Stimulated activated CD4-positive, alpha-beta T cell treated with anti-CD3 and anti-CD28 coated beads, Interleukin-4, amount 100 ng/mL, for 48 hours (primary cell): ENCODE measurements at places on chromosomes 7 and 10.

- DNase-seq = no peak
These were observed 5.6 kb upstream of the SLF2 start for GRCh38 chr10:100907175-100907574.

- no peak for DNase-seq
These were observed 7.9 kb upstream of the TCAF1 start for GRCh38 chr7:143909863-143910262.

- no peak for DNase-seq
These were observed 23.9 kb downstream of the TNS3 start for GRCh38 chr7:47557694-47558670.

- no peak for DNase-seq
These were observed 51.2 kb upstream of the LAMB4 start for GRCh38 chr7:108181073-108181985.

GRCh38 chr10:60358282-60358681 is 31.4 kb downstream of the ANK3 start:
- DNase-seq = no peak

DNA sequence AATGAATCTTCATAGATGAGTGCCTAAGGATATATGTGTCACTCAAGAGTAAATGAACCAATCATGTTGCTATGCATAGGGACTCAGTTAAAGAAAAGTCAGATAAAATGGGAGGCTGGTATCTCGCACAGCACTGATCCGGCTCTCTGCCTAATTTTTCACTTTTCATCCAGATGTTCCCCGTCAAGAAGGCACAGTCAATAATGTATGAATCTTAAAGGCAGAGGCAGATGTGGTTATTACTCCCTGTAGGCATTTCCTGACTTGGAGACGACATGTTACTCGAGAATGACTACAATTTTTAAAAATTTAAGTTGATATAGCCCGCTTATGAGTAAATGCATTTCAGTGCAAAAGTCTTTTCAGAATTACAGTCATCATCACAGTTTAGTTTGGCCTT is 113.6 kb downstream of the TBXAS1 start:
- no peak for DNase-seq

DNA sequence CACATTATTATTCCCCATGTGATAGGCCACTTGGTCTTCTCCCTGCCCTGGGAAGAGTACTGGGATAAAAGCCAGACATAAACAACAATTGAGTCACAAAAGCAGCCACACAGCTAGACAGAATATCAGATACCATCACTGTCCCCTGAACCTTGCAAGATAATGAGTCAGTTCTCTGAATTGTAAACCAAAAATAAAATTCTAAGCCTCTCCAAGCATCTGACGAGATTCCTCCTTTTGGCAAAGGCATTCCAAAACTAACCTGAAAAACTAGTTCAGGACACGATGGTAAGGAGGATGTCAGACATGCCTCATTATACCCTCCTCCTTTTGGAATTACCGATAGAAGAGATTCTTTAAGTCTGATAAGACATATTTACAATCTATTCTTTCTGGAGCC is 450.7 kb downstream of the HTR7 start:
- DNase-seq = no peak

DNA sequence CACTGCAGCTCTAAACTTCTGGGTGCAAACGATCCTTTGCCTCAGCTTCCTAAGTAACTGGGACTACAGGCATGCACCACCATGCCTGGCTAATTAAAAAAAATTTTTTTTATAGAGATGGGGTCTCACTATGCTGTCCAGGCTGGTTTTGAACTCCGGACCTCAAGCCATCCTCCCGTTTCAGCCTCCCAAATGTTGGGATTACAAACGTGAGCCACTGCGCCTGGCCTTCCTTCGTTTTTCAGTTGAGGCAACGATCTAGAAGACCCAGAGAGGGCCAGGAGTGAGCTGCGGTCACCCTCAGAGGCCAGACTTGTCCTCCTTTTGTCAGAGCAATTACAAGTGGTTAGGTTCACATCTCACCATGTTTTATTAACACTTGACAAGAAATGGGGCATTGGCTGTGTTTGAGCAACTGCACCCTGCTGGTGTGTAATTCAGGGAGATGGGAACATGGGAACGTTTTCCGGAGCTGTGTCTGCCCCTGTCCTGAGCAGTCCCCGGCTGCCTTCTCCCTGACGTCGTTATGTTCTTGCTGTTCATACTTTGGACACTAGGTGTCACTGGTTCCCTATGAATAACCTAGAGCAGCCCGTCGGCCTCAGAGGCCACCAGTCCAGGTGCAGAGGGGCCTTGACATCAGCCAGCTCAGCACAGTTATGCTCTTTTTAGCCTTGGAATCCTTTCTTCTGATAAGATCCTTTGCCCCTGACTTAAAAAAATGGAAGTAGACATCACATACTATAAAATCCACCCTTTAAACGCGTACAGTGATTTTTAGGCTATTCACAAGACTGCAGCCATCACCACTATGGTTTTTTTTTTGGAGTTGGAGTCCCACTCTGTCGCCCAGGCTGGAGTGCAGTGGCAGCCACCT is 375.0 kb downstream of the TYW1 start:
- DNase-seq = peak; percentile 30

- no peak for DNase-seq
These were observed 357.1 kb downstream of the PCLO start for GRCh38 chr7:82805527-82805960.

DNA sequence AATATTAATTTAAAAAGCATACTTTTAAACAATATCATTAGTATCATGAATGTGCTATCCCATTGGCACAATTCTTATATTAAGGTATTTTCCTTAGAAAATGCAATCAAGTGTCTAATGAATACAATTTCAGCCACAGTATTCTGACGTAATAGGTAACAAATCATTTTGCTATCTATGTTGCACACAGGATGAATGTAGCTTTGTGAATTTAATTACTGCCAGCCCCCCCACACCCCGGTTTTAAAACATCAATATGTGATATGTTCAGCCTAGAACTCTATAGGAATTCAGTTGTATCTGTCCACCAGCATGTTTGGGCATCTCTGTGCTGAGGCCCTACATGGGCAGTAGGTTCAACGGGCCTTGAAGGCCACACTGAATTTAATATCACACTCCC is 274.6 kb downstream of the PLXDC2 start:
- DNase-seq = no peak

DNA sequence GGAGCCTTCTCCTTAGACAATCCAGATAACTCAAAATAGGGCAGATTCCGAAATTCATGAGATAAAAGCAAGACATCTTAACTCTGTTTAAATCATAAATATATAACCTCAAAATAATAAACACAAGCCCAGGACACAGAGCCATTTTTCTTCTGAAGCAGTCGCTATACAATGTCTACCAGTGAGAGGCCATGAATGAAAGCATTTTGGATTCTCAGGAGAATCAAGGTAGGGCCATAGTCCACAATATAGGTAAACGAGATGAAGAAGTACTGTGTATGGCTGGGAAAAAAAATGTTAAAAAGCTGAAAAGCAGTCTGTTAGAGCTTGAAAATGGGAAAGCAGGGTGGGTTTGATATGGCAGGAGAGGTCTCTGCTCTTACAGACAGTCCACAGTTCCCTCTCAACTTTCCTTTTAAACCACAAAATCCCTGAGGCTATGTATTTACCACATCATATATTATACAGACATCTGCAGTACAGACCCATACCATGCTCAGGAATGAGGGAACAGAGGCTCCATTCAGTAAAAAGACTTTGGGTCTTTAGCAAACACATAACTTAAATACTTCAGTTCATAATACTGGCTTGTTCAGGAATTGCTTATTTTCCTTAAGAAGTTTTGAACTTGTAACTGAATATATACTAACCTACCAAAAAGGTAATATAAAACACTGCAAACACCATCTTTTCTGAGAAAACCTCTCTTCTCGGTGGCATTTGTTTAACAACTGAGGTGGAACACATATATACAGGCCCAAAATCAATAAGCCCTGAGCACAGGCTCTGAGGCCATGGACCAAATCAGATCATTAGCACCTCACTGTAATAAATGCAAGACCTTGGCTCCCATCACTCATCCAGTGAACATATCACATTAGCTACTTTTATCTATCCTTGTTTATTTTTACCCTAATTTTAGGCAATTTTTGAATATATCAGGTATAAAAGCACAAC is 109.3 kb downstream of the SORBS1 start:
- no peak for DNase-seq

GRCh38 chr7:7569615-7570014 is 2.9 kb downstream of the MIOS start:
- no peak for DNase-seq

GRCh38 chr10:30529373-30529998 is 95.5 kb downstream of the MAP3K8 start:
- peak; percentile 61 for DNase-seq

DNA sequence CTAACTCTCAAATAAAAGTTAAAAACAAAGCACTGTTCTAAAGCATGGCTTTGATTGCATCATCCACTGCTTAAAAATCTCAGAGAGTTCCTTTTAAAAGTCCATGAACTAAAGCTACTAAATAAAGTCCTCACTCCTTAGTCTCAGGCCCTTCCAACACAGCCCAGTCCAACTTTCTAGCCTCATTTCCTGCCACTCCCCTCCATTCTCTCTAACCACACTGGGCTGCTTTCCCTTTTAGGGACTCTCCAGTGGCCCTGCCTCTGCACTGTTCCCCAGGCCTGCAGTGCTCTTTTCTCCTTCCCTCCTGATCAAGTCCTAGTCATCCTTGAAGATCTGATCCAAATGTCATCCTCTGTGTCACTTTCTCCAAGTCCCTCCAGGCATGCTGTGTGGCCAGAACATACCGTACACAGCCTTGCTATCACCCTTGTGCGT is 56.9 kb upstream of the PPP1R3C start:
- DNase-seq = no peak

GRCh38 chr10:24872049-24872789 is 80.2 kb downstream of the PRTFDC1 start:
- DNase-seq = no peak

GRCh38 chr7:159098811-159099655 is 45.6 kb downstream of the VIPR2 start:
- DNase-seq = no peak

DNA sequence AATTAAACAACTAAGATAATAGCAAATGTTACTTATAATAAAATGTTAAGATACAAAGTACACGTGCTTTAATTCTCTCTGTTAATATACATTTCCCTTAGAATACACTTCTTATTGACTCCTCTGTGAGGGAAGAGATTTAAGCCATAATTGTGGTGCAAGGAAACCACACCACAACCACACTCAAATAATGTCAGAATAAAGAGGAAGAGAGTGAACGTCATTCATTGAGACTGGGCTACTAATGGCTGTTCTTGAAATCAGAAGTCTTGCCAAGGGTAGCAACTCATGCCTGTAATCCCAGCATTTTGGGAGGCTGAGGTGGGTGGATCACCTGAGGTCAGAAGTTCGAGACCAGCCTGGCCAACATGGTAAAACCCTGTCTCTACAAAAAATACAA is 10.0 kb downstream of the FAM171A1 start:
- no peak for DNase-seq

DNA sequence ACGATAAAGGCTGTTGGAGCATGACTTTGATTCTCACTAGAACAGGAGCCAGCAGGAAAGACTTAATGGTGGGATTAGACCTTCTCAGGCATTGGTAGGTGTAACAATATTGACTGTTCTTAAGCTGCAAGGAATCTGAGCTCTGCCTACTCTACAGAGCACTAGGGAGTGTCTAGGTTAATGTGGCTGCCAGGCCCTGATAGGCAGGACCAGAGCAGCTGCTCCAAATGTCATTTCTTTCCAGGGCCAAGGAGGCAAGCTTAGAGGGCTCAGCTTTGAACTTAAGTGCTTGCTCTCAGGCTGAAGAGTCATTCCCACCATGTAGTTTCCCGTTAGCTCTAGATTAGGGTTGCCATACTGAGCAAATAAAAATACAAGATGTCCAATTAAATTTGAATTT is 96.8 kb downstream of the RAB18 start:
- no peak for DNase-seq

DNA sequence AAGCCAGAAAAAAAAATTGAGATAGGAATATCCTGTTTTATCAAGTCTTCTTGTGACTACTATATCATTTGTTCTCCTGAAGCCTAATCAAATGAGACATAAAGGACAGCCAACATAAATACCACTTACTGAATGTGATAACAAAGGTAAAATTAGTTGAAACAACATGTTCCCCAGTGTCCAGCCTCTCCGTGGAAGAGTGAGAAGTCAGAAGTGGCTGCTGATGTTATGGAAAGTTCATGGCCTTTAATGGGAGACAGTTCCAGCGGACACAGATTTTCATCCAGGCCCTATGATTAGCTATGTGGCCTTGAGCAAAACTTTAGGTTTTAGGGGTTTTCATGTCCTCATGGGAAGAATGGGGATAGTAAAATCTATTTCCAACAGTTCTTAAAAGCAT is 724.3 kb downstream of the SUGCT start:
- DNase-seq = no peak

- no peak for DNase-seq
These were observed 424.3 kb upstream of the NRG3 start for GRCh38 chr10:81450651-81451050.

GRCh38 chr10:129079705-129080104 is 387.3 kb upstream of the MGMT start:
- DNase-seq = no peak

DNA sequence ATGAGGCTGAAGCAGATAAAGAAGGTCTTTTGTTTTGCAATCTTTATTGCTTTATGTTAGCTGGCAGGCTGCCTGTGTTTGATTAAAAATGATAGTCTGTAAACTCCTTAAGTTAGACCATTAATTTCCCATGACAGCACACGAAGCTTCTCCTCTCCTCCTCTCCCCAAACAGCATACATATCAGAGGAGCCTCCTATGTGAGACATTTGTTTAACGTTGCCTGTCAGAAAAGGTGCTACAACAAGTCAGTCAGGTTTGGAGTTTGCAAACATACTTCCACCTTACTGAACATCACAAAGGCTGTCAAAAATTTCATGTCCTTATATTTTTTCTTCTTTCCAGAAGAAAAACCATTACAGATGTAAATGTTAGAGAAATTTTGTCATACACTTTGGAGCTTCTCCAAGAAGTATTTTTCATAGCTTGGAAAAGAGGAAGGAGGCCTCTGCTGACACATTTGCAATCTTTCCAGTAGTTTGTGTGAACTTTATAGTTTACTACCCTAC is 393.1 kb downstream of the EXOC4 start:
- DNase-seq = no peak

GRCh38 chr10:11245510-11245909 is 227.8 kb downstream of the CELF2 start:
- DNase-seq = no peak

GRCh38 chr10:88820748-88821401 is 18.3 kb downstream of the LIPM start:
- no peak for DNase-seq

- no peak for DNase-seq
These were observed 133.7 kb upstream of the NAMPT start for GRCh38 chr7:106418526-106418925.

- DNase-seq = no peak
These were observed 19.3 kb upstream of the FAM170B start for GRCh38 chr10:49153115-49153514.

GRCh38 chr10:31705136-31705535 is 223.5 kb downstream of the ARHGAP12 start:
- no peak for DNase-seq

GRCh38 chr7:116653204-116653603 is 18.8 kb upstream of the MET start:
- DNase-seq = no peak

GRCh38 chr10:81914736-81915503 is 39.9 kb downstream of the NRG3 start:
- DNase-seq = no peak
